ENCODE measurements at places on chromosomes 7 and 10.

DNA sequence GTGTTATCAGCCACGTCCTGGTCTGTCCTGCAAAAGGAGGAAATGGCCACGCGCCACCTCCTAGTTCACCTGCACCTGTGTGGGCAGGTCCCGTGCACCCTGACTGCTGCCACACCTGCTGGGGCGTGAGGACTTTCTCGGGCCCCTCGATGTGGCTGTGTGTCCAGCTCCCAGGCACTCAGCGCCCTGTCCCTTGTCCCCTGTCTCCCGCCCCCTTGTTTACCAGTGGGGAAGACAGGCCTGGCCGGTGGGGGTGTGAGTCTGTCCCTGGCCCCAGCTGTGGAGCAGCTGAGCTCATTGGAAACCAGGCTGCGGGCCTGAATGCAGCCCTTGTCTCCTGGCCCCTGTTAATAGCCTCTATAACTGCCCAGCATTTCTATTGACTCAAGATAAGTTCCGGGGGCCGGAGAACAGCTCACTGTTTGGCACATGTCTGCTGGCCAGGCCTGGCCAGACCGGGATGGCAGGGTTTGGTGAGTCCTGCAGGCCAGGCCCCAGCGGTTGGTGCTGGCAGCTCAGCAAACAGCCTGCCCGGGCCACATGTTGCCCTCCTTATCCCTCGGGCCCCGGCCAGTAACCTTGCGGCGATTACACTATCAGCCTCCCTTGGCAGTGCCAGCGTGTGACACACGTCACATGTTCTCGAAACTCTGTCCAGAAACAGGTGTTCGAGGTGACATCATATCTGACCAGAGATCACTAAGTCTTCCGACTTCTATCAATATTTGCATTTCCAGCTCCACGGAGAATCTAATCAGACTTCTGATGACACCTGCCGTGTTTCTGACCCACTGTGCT, 52.1 kb downstream of the FOXL3 start:
- DNase-seq, result peak; percentile 53

- no peak for DNase-seq
These were observed 7.1 kb downstream of the PI4K2A start for GRCh38 chr10:97647556-97647955.

GRCh38 chr7:84800846-84801245, 386.0 kb downstream of the SEMA3D start:
- no peak for DNase-seq

GRCh38 chr10:117363028-117363427, 12.2 kb downstream of the PDZD8 start:
- DNase-seq, result no peak

- no peak for DNase-seq
These were observed 252.4 kb downstream of the KLF6 start for GRCh38 chr10:3532644-3533043.

DNA sequence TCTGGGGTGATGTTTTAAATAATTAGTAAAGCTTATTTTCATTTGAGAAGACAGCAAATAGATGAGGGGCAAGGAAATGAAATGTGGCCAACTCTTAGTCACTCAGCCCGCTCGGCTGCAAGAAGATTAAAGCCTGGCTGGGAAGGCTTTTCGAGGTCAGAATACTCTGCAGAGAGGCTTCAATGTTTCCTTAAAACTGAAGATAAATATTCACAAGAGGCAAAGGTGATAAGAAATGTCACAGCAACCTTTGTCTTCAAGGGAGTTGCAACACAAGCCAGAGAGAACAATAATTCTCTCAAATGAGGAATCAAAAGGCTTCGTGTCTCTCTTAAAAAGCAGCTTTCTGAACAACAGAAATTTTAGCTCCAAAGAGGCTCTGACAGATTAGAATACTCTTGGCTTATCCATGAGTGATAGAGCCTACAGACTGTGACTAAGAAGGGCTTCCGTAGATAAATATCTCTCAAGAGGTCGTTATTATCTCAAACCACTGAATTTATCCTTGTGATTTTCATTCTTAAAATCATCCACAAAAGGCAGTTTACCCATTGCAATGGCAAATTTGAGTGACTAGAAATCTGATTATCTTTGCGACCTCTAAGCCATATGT, 92.5 kb downstream of the KLF6 start:
- DNase-seq, result no peak

DNA sequence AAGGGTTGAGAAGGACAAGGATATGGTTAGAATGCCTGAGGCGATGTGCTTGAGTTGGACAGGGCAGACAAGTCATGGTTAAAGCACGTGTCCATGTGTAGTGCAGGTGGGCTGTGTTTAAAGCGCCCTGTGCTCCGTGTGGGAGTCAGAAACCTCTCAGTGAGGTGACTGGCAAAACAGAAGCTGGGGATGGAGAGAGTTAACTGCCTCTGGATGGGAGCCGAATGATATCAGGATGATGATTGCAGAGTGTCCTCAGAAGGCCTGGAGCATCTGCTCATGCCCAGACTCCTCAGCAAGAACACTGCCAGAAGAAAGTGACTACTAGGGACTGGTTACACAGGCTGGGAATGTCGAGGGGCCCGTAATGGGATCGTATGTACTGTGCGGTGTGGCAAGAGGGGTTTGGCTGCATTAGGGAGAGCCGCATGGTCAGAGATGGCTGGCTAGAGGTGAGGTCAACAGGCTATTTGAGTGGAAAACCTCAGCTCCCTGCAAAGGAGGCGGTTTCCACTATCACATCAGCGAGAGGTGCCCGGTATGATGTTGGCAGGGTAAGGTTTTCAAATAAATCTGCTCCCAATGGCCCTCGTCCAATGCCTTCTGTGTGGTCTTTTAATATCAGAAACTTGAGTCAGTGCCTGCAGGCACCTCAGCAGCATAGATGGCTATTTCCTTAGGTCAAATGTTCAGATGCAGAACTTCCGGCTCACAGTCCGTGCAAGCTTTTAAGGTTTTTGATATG, 26.1 kb upstream of the MRC1 start:
- DNase-seq, result peak; percentile 17

Data from right hindlimb (tissue), 1 donor.